ENCODE measurements at places on chromosomes 3 and 15. TPM values are rescaled to one million over a fixed set of nuclear protein-coding genes. Genes with fewer than 3 reads are reported as not detected.

Gene CHDH
- 0.55 TPM for total RNA-seq

DNA sequence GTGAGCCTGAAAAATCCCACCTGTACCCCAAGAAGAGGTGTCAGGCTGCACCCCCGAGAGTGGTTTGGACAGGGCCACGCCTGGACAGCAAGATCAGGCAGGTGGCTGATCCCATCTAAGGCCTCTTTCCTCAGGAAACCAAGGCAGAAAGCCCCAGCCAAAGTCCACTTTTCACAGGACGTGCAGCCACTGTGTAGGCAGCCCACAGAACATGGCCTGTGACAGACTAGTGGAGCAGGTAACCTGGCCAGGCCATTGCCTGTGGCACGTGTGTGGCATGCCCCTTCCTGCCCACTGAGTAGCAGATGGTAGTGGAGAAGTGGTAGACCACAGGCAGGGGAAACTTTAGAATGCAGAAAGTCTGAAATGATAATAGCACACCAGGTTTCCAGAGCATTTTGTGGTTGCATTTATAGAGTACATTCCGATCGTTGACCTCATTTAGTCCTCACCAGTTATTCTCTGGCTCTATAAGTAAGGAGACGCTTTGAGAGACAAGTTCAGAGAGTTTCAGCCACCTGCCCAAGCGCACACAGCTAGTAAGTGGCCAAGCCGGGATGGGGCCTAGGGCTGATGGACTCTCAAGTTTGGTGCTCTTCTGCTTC is 68.7 kb downstream of the AAGAB start:
- DNase-seq = peak; percentile 63

Gene SLC38A3
- total RNA-seq = not detected

Gene FOXB1
- not detected for total RNA-seq

GRCh38 chr15:95763426-95763825 is 567.1 kb upstream of the NR2F2 start:
- DNase-seq = no peak

GRCh38 chr3:195128255-195129071 is 142.5 kb downstream of the XXYLT1 start:
- no peak for DNase-seq

Gene KCNAB1
- total RNA-seq = 0.26 TPM

DNA sequence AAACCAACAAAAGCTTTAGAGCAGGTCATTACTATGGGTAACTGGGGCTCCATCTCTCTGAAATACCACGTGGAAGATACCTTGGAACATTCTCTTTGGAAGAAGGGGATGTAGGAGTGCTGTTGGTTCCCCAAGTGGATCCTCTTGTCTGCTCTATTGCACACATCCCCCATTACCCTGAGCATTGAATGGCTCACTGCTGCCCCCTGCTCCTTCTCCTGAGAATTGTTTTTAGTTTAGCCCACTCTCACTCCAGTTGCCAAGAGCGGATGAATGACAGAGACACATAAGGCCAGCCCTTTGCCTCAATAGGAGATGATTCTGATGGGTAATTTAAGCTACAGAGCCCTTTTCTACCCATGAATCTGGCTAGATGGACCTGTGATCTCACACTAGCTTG is 135.6 kb upstream of the SUCLG2 start:
- peak; percentile 63 for DNase-seq

DNA sequence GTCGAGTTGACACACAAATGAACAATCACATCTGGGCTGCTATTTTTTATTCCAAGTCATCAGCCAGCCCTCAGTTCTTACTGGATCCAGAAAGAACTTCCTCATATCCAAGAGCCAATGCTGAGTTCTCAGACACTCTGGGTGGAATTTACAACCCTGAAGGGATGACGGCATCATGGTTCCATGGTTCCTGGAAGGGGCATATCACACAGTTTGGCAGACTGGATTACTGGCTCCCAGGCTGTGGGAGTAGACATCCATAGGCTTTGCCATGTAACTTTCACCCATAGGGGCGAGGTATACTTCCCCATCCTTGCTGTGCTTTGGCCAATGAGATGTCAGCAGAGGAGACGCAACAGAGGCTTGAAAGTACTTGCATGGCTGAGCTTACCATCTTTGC is 26.9 kb upstream of the KBTBD12 start:
- DNase-seq = no peak

Gene HTD2
- total RNA-seq = 6.2 TPM

Gene PPIP5K1
- 5.5 TPM for total RNA-seq

DNA sequence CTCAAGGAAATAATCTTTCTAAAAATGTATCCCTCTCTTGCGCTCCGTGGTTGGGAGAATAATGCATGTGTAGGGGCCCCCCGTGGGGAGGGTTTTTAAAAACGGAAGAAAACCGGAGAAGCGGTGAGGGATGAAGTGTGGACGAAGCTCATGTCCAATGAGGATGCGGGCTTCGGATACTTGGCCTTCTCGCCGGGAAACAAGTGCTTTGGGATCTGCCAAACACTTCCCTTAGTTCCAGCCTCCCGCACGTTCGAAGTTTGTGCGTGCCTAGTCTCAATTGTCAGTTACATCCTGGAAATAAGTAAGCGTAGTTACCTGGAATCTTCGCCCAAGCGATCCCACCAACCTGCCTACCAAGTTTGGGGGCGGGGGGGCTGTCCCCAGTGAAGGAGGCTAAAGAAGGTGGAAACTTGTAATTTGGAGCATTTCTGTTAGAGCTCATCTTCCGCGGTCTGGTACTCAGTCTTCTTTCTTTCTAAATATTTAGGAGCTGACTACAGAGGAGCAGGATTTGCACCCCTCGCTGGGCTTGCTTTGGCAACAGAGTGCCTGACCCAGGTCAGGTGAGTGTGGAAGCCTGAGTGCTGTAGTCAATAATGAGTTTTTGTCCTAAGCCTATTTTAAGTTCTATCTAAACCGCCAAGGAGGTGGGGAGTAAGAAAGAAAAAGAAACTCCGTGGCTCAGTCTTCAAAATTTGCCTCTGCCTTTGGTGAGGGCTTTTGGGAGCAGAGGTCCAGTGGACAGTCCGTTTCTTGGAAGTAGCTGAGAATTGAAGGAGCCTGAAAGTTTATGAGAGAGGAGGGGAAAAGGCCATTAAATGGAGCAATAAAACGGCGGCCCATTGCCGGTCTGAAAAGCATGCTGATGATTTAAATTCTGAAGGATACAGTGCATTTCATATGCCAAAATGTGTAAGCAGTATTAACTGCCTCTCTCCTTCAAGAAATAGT is 1.1 kb downstream of the ITPR1 start:
- DNase-seq = peak; percentile 10

Gene IL16
- 0.02 TPM for total RNA-seq

Gene HIGD1A
- total RNA-seq = 249 TPM

DNA sequence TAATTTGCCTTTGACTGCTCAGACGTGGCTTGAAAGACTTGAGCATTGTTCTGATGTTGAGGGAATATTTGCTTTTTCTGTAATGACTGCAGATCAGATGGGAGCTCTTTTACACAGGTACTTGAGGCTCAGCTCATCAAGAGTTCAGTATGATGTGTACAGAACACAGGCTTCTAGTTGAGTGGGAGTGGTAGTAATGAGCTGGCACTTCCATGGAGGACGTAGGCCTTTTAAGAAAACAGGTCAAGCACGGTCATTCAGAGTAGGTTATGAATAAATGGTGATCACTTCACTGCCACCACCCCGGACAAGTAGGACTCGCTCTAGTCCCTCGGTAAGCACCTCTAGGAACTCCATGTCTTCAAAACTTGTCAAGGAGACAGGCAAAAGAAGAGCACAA is 8.8 kb downstream of the EMC4 start:
- no peak for DNase-seq

- DNase-seq = no peak
These were observed 2.8 kb downstream of the MB21D2 start for GRCh38 chr3:192914848-192915247.

GRCh38 chr3:53802256-53802880 is 43.9 kb downstream of the CHDH start:
- no peak for DNase-seq

DNA sequence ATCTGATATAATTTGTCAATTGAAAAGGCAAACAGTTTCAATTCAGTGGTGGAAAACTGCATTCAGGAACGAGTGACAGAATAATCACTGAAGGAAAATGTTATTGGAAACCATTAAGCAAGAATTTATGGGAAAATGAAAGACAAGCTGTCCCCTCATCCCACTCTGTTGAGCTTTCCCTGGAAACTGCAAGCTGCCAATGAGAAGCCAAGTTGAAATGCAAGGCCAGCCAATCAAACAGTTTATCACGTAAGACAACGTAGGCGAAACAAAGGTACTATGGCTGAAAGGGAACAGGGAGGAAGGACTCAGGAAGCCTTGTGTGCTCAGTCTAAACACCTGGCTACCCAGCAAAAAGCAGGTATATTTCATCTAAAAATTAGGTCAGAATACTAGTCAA is 187.9 kb upstream of the ATP10A start:
- DNase-seq = no peak
